ENCODE measurements at places on chromosomes 1 and 21.

- DNase-seq: no peak
These were observed 19.5 kb upstream of the SUCO start for GRCh38 chr1:172513479-172513878.

DNA sequence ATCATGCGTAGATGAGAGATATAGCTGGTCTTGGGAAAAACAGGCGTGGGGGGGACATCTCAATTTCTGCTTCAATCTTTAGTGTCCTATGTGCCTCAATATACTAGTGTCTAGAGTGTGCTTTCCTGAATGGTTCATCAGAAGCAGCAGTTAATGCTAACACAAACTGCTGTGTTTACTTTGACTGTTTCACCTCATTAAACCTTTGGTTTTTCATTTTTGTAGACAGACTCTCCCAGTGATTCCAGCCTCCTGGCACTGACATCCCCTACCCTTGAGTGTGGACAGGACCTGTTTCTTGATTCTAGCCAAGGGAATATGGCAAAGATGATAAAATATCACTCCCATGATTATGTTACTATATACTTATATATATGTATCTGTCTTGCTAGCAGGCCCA is 37.6 kb downstream of the ZYG11A start:
- DNase-seq: no peak

- no peak for DNase-seq
These were observed 40.1 kb downstream of the SLC9C2 start for GRCh38 chr1:173562813-173563212.

DNA sequence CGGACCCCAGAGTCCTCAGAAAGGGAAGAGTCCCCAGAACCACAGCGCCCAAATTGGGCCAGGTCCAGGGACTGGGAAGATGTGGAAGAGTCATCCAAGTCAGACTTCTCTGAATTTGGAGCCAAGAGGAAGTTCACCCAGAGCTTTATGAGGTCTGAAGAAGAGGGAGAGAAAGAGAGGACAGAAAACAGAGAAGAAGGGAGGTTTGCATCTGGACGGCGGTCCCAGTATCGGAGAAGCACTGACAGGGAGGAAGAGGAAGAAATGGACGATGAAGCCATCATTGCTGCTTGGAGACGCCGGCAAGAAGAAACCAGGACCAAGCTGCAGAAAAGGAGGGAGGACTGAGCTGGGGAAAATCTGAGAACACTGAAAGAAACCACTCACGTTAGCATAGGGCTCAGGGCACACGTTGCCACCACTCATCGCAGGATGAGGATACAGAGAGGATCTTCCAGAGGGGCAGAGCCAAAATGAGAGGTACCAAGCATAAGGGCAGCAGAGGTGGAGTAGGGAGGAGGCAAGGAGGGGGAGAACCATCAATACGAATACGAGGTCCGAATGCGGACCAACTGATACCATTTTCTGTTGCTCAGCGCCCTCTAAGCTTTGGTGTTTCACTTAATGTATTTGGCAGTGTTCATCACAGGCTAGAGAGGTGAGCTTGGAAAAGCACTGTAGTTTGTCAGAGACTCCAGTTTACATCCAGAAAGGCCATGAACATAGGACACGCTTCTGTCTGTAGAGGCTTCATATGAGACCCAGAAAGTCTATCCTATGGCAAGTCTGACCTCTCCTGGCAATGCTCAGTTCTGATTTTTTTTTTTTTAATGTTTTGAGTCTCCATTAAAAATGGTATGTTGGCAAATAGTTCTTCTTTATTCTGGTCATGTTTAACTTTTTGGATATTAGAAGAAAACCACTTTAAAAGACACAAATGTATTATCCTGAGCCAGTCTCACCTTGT is 34.7 kb downstream of the STYXL2 start:
- no peak for DNase-seq

DNA sequence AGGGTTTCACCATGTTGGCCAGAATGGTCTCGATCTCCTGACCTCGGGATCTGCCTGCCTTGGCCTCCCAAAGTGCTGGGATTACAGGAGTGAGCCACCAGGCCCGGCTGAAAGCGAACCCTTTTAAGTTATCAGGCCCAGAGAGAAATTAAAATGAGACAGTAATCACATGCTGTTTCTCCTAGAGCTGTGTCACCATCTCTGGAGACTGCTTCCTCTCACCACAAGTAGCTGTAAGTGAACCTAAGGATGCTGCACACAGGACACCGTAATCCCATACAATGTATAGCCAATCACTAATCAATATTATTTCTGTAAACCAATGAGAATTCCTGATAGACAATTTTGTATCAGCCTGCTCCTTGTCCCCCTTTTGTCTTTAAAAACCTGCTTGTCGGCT is 5.7 kb upstream of the CSTB start:
- no peak for DNase-seq

DNA sequence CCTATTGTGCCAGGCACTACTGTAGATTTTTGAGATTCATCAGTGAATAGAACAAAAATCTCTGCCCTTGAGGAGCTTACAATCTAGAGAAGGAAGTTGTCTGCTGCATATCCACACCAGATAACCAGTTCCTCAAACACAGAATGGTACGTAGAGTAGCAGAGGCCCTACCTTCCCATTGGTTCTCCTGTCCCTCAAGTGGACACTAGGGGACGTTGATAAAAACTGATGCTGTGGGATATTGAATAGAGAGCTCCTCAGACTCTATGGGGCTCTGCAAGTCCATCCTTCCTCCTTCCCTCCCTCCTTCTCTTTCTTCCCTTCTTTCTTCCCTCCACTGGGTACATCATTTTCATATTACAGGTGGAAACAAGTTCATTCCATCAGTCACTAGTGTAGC is 371.3 kb downstream of the PBX1 start:
- DNase-seq: no peak

GRCh38 chr1:178962853-178963711 is 62.6 kb upstream of the FAM20B start:
- DNase-seq: no peak

GRCh38 chr1:39958403-39959200 is 3.7 kb downstream of the MFSD2A start:
- DNase-seq: no peak

- DNase-seq: no peak
These were observed 166.6 kb downstream of the DYRK1A start for GRCh38 chr21:37532868-37533780.

DNA sequence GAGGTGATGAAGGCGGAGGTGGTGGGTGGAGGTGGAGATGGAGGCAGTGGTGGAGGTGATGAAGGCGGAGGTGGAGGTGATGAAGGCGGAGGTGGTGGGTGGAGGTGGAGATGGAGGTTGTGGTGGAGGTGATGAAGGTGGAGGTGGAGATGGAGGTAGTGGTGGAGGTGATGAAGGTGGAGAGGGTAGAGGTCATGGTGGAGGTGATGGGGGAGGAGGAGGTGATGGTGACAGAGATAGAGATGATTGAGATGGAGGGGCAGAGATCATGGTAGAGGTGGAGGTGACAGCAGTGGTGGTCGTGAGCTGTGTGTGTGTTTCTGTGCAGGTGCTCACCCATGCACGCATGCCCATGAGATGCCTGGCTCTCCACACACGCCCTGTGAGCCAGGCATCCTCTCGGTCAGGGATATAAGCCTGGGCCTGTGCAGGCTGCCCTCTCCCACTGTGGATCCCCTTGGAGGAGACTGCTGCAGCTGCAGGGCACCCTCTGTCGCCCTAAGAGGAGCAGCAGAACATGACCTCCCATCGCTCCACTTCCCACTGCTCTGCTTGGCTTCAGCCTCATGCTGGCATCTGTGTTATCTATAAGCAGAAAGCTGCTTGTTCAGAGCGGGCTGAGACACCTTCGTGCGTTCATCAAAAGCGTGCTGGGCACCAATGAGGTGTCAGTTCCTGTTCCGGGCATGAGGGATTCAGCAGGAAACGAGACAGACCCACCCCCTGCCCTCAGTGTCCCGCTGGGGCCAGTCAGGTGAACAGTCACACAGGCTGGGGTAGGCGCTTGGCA is 20.5 kb upstream of the NPHP4 start:
- DNase-seq: no peak

DNA sequence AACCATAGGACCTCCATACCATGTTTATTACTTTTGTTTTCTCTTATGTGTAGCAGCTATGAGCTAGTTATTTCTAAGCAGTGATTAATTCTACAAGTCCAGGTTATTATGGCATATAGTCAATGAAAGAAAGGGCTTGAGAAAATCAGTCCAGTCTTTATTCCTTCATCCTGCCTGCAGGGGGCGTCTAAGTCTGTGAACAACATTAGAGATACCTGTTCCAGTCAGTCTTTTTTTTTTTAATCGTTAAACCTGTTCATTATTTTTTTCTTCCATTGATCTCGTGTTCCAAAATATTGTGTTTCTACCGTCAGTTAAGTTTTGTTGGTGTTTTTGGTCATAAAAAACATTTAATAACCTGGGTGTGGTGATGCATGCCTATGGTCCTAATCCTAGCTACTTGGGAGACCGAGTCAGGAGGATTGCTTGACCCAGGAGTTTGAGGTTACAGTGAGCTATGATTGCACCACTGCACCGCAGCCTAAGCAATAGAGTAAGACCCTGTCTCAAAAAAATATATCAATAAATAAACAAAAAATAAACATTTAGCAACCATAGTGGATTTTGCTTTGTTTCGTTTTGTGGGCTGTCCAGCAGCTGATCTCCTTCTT is 29.4 kb upstream of the CD2 start:
- peak; percentile 7 for DNase-seq

DNA sequence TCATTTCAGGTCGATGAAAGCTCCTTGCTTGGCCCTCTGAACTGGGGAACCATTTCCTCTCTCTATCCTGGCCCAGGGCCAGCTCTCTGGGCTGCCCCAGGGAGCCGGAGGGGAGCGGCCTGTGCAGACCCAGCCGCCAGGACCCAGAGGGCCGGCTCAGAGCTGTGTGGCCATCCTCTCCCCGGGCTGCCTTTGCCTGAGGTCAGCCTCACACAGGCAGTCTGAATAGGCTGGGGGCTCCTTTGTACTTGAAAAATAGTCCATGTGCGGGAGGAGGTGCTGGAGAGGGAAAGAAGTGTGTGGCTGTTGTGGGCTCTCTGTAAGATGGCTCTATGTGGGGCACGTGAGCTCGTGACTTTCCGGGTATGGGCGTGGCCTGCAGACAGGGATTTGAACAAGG is 275.1 kb upstream of the VAMP3 start:
- DNase-seq: no peak

GRCh38 chr1:245432228-245432875 is 277.6 kb downstream of the KIF26B start:
- DNase-seq: no peak

- DNase-seq: no peak
These were observed 34.9 kb downstream of the TRIM11 start for GRCh38 chr1:228371741-228372182.

GRCh38 chr21:34513129-34513675 is 1.2 kb upstream of the KCNE1 start:
- no peak for DNase-seq

DNA sequence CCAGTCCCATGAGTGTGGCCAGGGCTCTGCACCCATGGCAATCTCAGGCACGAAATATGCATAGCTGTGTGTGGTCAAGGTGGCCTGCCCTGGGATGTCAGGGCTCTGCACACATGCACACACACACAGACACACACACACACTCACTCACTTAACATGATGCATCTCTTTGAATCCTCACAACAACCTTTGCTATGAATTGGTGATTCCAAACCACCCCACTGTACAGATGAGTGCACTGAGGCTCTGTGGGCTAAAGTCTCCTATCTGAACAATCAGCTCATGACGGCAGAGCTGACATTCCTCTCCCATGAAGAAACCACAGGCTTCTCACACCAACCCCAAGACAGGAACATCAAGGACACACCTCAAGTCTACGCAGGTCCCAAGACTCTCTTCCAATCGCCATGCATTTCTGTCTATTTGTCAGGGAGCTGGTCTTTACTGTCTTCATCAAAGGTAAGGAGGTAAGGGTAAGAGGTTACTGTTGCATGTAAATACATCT is 131.6 kb downstream of the ETS2 start:
- no peak for DNase-seq

- no peak for DNase-seq
These were observed 1186.6 kb downstream of the MRPL39 start for GRCh38 chr21:24420689-24421088.

DNA sequence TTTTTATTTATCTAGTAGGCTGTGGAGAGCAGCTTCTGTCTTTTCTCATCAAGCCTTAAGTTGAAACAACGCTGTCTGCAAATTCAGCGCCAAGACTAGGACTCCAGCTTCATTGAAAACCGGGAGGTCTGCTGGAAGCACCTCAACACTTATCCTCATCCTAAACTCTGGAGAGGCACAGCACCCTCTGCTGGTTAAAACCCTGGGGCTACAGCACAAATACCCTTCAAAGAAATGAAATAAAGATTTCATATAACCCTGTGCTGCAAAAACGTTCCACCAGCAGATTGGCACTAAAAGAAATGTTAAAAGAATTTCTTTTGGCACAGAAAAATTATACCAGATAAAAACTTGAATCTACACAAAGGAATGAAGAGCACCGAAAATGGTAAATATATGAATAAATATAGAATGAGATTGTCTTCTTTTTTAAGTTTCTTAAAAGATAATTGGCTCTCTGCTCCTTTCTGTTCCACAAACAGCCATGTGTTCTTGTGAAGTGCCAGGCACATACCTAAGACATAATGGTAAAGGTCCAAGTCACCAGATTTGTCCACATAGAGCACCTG is 227.7 kb upstream of the SAMSN1 start:
- no peak for DNase-seq

DNA sequence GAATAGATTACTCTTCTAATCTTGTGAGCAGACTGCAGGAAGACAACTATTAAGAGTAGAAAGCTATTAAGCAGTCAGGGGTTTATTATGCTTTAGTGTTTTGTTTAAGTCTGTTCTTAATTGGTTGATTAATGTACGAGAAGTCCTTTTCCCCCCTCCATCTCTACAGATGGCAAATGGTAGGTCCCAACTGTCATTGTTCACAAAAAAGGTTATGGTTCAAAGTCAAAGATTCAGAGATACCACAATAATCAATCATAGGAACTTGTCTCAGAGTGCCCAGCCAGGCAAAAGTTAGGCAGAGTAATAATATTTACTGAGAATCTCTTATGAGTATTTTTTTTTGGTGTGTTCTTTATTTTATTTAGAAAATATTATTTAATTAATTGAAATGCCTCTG is 26.8 kb downstream of the NFIA start:
- no peak for DNase-seq

- no peak for DNase-seq
These were observed 5.9 kb downstream of the PDC start for GRCh38 chr1:186454981-186455380.

GRCh38 chr1:46447499-46448108 is 42.0 kb upstream of the DMBX1 start:
- no peak for DNase-seq
